Breast epithelium (tissue), 4 donors: ENCODE measurements at places on chromosomes 5 and 9. TPM values are rescaled to one million over a fixed set of nuclear protein-coding genes. Genes with fewer than 3 reads are reported as not detected.

Gene SLC1A1
- 3.4 TPM for total RNA-seq

Gene ANKRD18A
- total RNA-seq: 5.0 TPM

Gene CCNJL
- total RNA-seq: 4.2 TPM

Gene CD74
- 393 TPM for total RNA-seq

Gene PRR16
- 1.2 TPM for total RNA-seq

Gene SNAPC4
- total RNA-seq: 6.7 TPM

Gene FOXI1
- total RNA-seq: not detected

Gene COL27A1
- 3.5 TPM for total RNA-seq

Gene COL23A1
- 2.6 TPM for total RNA-seq

Gene MTRR
- total RNA-seq: 45.8 TPM

Gene HBEGF
- total RNA-seq: 22.9 TPM

Gene PCDHA12
- 6.9 TPM for total RNA-seq

Gene GPRIN1
- total RNA-seq: 0.64 TPM

Gene ANKRD31
- total RNA-seq: 0.59 TPM

Gene HEMGN
- total RNA-seq: not detected

Gene MTAP
- total RNA-seq: 20.8 TPM

Gene PLPP6
- total RNA-seq: 8.8 TPM

Gene KIAA0825
- total RNA-seq: 15.5 TPM

Gene SPINK6
- not detected for total RNA-seq

Gene FAXDC2
- 52.5 TPM for total RNA-seq

Gene EIF4EBP3
- 24.9 TPM for total RNA-seq

Gene FOXD4L4
- not detected for total RNA-seq

Gene SHISAL2B
- total RNA-seq: not detected

Gene PAPPA
- 3.4 TPM for total RNA-seq

Gene COMMD10
- total RNA-seq: 57.8 TPM

Gene BTNL8
- 0.15 TPM for total RNA-seq

Gene GBGT1
- total RNA-seq: 21.3 TPM

Gene MTX3
- 14.2 TPM for total RNA-seq

Gene SPATA31E1
- total RNA-seq: not detected

Gene TMC1
- total RNA-seq: 0.16 TPM

Gene SAP30L
- 29.7 TPM for total RNA-seq

Gene PCDH12
- 3.5 TPM for total RNA-seq
